ENCODE measurements at places on chromosomes 5 and 9.

GRCh38 chr5:135814812-135815211, 19.7 kb upstream of the SLC25A48 start:
- no peak for DNase-seq

DNA sequence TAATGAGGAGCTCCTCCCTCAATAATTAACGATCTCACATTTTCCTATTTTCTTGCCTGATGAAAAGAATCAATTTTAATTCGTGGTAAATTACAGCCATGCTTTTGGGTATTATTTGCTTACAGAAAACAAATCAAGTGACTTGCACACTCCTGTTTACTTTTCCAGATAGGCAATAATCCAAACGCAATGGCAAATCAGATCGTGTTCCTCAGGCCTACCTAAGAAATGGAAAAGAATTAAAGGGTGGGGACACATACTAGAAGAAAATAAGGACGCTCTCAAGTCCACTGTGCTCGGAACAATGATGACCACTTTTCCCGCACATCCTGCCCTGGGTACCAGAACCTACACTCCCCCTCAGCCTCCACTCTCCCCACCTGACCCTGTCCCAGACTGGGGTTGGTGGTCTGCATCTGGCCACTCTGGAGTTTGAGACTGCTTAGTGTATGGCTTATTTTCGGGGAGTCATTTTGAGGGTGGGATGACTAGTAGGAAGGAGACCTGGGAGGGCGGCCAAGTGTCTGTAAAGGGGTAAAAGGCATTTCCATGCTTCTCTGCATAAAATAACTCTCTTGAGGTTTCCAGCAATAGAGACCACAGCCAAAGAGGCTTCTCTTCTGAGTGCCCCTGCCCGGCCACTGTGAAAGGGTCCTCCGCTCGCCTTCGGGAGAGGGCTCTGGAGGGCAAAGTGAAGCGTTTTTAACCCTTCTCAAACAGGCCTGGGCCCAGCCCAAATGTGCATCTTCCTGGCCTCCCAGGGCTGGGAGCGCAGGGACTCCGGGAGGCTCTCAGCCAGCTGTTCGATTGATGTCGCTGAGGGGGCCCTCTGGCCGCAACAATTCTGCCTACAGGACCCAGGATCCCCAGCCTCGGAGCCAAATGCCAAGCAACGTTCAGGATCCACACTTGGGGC, 4.5 kb upstream of the OTP start:
- DNase-seq = no peak

DNA sequence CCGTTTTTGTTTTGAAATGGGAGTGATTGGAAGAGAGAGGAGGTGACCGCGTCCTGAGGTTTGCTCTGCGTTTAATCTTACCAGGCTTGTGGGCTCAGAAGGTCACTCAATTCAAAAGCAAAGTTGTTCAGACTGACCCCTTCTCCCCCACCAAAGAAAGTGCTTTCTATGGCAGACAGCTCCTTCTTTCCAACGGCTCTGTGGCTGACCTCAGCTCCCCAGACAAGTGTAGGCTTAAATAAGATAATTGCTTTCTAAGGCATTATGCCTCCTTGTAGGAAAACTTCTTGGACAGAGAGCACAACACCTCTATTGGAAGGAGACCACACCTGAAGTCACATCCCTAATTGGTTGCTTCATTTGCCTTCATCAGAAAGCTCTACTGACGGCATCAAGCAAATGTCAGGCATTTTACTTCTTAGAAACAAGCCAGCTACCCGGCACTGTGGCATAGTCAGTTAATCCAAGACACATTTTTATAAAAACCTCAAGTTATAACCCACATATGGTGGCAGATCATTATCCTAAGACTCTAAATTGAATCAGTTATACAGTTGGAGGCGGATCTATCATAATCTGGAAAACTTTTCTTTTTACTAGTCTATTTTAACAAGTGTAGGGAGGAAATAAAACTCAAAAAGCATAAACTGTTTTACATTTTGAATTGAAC, 94.9 kb downstream of the TMEM174 start:
- no peak for DNase-seq

- no peak for DNase-seq
Measured at GRCh38 chr5:133159543-133159942, 107.7 kb downstream of the HSPA4 start.

DNA sequence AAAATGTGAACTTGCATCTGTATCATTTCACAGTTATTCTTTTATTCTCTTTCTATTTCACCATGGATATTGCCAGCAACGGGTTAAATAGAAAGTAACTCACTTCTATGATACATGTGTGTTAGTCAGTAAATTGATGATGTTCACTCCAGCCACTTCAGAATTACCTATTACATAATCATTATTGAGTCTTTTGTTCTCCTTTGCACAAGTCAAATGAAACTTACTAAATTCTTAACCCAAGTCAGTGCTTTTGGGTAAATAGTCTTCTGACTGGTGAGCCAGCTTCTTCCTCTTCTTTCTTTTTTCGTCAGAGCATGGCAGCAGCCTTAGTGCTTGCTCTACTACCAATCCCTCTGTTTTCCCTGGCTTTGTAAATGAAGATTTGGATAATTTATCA, 344.3 kb downstream of the RAB3C start:
- DNase-seq = no peak

DNA sequence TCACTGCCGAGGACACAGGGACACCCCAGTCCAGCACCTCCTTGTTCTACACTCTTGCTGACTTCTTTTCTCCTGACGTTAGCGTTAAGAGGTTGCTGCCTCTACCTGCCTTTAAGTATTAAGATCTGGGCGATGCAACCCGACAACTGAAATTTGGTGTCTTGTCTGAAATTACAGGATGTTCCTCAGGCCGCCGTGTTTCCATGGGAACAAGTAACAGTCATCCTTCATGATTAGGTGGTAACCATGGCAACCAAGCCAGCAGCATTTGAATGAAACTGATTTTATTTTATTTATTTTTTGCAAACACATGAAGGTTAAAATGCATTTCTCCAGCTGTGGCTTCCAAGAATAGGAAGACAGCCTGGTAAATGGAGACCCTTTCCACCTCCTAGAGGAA, 20.8 kb downstream of the DAB2IP start:
- DNase-seq = no peak

GRCh38 chr5:177429248-177430040, 3.0 kb downstream of the GRK6 start:
- peak; percentile 85 for DNase-seq

DNA sequence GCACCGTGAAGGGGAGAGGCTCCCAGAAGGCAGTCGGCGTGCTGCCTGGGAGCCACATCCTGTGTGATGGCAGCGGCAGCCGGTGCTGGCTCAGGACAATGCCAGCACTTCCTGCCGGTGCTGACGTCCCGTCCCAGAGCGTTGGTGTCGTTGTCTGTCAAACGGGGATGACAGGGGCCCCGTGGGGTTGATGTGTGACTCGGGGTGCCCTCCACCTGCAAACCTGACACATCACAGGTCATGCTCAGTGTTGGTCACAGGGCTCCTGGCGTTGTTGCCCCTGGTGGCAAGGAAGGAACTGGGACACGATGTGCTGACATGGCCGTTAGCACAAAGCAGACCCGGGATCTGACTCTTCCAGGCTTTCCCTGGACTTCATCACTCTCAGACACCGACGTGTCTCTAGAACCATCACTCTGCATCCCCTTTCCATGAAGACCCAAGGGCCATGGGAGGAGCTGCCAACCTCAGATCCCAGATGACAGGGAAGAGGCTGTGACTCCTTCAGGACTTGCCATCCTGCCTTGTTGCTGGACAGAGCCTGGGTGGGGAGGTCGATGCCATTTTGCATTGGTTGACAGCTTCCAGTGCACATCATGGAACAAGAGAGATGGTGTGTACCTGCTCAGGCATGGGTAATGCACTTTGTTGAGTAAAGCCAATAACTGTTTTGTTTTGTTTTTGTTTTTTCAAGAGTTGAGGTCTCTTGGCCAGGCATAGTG, 21.5 kb downstream of the PLPP7 start:
- peak; percentile 39 for DNase-seq

DNA sequence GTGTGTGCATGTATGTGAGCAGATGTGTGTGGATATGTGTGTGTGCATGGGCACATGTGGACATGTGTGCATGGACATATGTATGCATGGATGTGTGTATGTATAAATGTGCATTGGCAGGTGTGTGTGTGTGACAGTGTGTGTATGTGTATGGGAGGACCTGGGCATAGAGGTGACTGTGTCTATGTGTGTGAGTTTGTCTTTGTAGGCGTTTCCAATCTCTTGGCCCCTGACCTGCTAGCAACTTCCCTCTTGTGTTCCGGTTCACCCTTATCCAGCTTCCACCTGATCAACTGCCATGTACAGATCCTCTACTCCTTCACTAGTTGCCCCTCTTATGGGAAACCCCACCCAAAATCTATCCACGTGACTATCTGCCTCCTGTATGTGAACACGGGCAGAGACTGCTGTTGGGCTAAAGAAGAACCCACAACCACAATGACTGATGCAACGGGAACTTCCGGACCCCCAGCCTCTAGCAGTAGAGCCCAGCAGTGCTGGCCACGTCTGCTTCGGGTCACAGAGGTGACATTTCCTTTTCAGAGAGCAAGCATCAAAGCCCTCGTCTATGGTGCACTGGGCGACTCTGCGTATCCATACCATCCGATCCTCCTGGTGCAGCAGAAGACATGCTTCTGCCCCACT, 24.9 kb upstream of the GADD45G start:
- no peak for DNase-seq

GRCh38 chr9:94153905-94154304, 69.6 kb downstream of the PTPDC1 start:
- no peak for DNase-seq

DNA sequence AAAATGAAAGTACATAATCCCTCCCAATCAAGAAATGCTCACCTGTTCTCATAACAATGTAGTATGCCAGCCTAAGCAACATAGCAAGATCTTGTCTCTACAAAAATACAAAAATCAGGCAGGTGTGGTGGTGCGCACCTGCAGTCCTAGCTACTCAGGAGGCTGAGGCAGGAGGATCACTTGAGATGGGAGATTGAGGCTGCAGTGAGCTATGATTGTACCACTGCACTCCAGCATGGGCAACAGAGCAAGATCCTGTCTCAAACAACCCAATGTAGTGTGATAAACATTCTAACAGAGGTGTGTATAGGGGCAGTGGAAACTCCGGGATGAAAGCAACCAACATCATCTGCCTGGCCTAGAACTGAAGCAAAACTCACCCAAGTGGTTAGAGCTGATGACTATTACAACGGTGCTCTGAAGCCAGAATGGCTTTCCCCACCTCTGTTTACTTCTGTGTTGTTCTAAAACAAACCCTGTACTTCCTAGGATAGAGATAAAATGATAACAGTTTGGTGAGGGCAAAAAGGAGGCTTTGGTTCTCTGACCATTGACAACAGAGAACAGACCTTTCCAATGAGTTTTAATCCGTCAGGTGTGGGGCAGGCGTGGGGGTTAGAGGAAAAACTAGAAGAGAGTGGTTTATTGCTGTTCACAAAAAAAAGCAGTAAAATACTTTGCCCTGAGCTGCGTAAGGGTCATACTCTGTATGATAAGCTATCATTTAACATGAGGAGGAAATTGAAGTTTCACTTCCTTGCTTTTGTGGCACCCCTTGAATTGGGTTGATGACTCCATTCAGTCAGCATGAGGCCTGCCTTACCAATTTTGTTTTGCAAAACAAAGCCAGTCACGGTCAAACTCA, 18.9 kb downstream of the WNT8A start:
- DNase-seq = no peak

DNA sequence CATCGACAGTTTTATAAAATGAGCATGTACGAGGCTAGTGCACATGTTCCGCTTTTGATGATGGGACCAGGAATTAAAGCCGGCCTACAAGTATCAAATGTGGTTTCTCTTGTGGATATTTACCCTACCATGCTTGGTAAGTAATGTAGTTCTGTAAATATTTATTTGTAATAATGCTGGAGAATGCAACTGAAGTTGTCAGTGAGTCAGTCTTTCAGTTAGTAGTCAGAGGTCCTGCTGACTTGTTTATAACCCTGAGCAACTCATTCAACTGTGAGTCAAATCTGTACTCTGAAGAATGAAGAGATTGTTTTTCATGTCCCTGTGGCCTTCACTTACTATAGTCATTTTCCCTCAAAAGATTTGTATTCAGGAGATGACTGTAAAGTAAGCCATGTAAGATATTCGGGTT, 28.4 kb upstream of the GPR150 start:
- no peak for DNase-seq

- no peak for DNase-seq
Measured at GRCh38 chr9:132647806-132648205, 22.0 kb downstream of the DDX31 start.

DNA sequence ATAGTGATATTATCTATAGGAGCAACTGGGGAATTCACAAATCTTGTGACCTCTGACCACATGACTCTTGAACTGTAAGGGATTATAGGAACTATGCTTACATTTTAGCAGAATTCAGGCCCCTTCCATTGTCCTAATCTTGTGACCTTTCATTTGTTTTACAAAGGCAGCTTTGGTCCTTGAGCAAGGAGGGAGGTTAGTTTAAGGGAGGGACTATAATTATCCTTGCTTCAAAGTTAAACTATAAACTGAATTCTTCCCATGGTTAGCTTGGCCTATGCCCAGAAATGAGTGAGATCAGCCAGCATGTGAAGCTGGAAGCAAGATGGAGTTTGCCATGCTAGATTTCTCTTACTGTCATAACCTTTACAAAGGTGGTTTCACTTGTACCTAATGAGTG, 51.2 kb downstream of the TARS1 start:
- DNase-seq = no peak

- DNase-seq = no peak
Measured at GRCh38 chr9:129851821-129852220, 16.6 kb downstream of the USP20 start.

DNA sequence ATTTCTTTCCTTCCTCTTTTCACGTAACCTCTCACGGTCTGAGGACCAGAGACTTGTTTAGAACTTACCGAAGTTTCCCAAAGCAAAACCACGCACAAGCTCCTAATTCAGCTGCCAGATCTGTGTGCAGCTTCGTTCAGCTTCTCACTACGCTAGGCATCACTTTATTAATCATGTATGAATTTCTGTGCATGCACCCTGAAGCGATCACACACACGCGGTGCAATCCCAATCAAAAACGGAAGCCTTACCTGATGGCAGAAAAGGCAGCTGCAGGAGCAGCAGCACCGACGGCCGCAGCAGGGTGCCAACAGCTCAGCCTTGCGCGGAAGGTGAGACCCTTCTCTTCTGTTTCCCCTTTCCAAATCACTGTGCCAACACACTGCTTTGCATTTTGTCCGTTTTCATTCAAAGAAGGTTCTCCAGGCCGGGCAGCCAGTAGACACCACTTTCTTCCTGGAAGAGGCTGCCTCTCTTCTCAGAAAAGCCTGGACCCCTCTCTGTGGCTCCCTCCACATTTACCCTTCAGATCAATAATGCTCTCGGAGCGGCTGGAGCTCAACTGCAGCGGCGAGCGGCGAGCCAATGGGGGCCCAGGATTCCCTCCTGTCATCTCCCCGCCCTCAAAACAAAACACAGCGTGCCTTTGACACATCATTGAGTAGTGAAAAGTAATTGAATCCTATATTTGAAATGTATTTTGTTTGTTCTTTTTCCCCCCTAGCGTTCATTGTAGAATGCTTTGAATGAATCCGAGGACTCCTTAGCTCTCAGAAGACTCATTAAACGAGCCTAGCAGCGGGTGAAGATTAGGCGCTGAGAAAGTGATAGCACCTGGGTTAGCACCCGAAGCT, at the start of gene CDH12:
Gene CDH12 (minus strand): TSS at position 538 of the 854 bp plus-strand sequence.
- no peak for DNase-seq

GRCh38 chr5:173646692-173647091, 30.2 kb upstream of the BOD1 start:
- no peak for DNase-seq

Data from T-helper 22 cell (primary cell).